ENCODE measurements at places on chromosomes 3 and 15.
A peak's percentile ranks its signal among the peaks of the same experiment; 100 is the strongest.

- DNase-seq, result no peak
Measured at GRCh38 chr3:159632128-159632527, 356.5 kb upstream of the IL12A start.

- DNase-seq, result no peak
Measured at GRCh38 chr3:42652611-42653302, 740 bp upstream of the ZBTB47 start.

- no peak for DNase-seq
Measured at GRCh38 chr15:40306908-40307307, 827 bp downstream of the PLCB2 start.

- no peak for DNase-seq
Measured at GRCh38 chr3:141710888-141711616, 27.0 kb upstream of the RNF7 start.

DNA sequence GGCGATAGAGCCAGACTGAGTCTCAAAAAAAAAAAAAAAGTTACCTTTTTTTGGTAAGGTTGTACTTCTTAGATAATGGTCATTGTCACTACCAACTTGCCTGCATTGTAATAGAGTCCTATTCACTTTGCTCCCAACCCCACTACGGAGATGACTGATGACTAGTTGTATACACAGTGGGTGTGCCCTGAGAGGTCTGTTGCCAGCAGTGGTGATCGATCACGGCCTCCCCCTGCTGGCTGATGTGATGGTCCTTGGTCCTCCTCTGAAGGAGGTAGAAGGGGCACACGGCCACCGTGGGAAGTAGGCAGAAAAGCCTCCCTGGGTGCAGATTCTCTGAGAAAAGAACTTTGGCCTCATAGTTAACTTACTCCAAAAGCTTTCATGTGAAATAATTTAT is 10.7 kb downstream of the GCNT3 start:
- DNase-seq, result peak; percentile 41

DNA sequence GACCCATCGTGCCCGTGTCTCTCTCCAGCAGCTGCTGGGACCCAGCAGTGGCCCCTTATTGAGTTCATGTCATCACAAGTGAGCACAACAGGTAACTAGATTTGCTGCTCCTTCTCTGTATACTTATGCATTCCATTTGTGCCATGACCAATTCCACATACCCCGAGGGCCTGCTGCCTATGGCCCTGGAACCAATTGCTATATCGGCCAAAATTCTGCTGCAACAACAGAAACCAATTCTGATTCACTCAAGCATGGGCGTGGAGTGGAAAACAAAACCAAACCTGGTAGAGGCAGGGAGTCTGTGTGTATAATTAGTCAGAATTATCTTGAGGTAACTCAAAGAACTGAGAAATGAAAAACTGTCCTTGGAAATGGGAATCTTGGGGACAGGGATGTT is 516.6 kb downstream of the EPHB1 start:
- DNase-seq, result no peak

GRCh38 chr15:89490081-89490813 is 6.1 kb downstream of the RHCG start:
- DNase-seq, result no peak

DNA sequence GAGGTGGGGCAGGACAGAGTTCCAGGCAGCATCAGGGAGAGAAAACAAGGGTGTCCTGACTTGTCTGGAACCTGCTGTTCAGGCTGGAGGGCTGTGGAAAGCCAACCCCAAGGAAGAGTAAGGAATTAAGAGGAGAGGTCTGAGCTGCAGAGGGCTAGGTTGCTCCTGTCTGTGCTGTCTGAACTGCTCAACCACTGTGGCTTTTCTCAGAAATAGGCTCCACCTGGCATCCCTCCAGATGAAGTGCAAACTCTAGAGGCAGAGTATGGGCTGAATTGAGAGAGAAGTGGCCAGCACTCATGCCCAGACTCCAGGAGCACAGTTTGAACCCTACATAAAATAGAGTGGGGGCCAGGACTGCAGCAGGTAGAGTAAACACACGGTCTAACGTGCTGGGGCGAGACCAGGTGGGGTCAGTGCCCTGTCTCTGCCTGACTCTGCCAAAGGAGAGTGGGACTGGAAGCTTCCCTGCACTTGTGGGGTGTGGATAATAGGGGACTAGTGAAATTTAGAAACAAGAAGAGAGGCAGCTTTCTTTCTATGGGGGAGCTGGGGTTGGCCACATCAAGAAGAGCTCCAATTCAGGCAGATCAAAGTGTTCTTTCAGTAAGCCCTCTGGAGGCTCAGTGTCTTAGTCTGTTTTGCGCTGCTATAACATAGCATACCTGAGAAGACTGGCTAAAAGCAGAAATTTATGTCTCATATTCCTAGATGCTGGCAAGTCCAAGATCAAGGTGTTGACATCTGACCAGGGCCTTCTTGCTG is 28.0 kb upstream of the MNS1 start:
- no peak for DNase-seq

DNA sequence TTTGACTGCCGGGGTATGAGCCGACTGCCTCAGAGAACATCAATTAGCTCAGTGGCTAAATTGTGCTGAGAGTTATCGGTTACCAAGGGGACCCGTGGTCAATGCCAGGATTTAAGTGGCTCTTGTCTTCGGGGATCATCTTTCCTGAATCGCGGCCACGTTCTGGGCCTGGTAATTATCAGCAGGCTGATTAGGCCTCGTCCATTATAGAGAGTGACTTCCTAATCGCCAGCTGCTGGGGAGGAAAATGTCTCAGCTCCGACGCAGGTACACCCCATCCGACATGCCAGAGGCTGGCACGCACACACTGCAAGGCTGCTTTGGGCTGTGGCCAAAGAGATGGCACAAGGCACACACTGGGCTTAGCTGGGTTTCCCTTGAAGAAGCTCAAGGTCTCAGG is 10.6 kb downstream of the TRH start:
- DNase-seq, result no peak

DNA sequence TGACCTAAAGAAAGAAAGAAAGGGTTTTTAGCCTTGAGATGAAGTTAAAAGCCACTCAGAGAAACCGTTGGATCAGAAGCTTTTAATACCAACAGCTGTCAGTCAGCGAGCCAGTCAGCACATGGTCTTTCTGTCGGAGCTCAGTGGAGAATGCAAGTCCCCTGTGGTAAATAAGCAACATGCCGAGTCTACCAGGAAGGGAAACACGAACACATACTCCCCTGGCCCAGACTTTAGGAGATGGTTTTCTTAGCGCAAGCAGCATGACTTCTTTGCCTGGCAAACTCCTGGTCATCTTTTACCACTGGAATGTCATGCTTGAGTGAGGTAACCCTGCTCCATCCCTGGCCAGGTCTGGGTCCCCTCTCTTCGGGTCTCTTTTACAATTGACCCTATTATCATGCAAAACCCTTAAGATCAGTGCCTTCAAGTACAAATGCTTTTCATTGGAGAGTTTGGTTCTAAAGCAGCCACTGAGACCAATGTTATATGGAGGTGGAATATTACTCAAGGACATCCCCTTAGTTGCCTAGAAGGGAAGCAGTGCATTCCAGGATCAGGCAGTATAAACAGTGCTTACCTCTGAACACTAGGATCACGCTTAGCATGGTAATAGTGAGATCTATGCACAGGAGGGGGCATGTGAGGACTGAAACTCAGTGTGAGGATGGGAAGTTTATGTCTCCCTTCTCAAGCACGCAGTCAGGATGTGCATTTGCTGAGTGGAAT is 28.2 kb downstream of the SLCO3A1 start:
- no peak for DNase-seq

GRCh38 chr3:7630925-7631324 is 770.0 kb downstream of the GRM7 start:
- DNase-seq, result peak; percentile 33

DNA sequence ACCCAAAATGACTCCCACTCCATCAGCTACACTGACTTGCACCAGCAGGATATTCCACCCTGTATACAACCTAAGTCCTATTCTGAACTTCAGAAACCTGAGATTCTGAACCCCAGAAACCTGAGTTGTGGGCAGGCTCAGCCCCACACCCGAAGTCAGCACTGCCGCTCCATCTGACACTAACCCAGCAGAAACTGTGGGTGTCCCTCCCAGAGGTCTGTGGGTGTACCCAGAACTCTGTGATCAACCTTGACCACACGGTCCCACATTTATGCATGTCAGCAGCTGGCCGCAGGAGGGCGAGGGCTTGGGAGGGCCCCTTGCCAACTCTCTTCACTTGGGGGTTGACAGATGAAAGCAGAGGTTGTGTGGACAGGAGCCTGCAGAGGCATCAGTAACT is 9.3 kb downstream of the OXTR start:
- no peak for DNase-seq

DNA sequence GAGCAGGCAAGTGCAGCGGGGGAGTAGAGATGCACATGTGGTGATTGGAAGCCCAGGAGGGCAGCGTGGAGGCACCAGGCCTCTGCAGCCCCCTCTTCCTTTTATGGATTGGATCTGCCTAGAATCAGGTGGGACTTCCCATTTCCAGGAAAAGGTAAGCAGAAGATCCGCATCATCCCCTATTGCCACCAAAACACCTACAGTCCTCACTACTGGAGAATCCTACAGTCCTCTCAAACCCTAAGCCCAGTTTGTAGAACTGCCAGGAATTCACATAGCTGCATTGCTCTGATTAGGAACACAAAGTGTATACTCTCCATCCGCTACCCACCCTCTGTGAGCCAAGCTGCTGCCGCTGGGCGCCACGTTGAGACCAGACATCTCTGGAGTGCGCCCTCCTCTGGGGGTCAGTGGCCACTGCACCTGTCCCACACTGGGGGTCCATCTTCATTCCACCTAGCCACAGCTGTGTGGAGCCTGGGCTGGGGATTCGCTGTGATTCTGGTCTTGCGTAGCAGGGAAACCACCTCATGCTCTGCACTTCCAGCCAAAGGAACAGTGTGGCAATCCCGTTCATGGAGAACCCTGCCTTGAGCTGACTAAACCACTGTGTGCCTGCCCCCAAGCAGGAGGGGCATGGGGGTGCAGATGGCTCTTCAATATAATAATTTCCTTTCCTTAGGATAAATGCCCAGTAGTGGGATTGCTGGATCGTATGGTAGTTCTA is 88.9 kb upstream of the PTX3 start:
- DNase-seq, result no peak

- no peak for DNase-seq
Measured at GRCh38 chr3:3984053-3984452, 184.8 kb downstream of the LRRN1 start.

- no peak for DNase-seq
Measured at GRCh38 chr15:40829115-40829514, 607 bp upstream of the PPP1R14D start.

- no peak for DNase-seq
Measured at GRCh38 chr3:196419386-196419785, 12.8 kb downstream of the UBXN7 start.

GRCh38 chr3:11556851-11557644 is 86.7 kb downstream of the VGLL4 start:
- peak; percentile 84 for DNase-seq

DNA sequence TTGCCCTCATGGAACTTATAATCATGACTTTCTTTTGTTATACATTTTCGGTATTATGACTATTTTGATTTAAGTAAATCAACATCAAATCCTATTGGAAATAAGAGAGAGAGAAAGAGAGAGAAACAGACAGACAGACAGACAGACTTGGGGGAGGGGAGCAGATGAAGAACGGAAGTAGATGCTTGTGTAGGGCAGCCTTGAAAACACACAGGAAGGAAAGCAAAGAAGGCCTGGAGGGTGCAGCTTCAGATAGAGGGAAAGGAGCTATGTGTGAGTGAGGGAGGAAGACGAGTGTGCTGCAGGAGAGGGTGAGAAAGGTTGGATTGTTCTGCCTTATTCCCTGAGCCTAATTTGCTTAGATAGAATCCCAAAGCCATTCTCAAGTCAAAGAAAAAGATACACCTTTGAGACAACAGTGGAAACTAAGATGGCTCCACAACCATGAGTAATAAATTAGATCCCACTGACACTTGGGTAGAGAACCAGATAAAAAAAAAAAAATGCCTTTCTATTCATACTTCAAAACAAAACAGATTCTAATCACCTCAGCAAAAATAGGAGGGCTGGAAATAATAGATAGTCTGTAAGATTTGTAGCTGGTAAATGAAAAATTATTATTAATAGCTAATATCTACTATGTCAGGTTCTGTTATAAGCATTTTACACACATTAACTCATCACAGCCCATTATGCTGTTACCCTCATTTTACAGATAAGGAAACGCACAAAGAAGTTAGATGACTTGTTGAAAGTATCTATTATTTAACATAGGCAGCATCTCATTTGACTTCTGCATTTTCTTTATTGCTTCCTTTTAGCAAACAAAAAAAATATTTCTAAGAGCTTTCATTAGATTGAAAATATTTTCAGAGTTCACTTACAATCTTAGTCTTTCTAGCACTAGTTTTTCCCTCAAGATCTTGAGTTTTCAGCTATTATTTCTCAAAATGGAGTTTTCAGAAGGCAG is 214.1 kb downstream of the TNIK start:
- no peak for DNase-seq

DNA sequence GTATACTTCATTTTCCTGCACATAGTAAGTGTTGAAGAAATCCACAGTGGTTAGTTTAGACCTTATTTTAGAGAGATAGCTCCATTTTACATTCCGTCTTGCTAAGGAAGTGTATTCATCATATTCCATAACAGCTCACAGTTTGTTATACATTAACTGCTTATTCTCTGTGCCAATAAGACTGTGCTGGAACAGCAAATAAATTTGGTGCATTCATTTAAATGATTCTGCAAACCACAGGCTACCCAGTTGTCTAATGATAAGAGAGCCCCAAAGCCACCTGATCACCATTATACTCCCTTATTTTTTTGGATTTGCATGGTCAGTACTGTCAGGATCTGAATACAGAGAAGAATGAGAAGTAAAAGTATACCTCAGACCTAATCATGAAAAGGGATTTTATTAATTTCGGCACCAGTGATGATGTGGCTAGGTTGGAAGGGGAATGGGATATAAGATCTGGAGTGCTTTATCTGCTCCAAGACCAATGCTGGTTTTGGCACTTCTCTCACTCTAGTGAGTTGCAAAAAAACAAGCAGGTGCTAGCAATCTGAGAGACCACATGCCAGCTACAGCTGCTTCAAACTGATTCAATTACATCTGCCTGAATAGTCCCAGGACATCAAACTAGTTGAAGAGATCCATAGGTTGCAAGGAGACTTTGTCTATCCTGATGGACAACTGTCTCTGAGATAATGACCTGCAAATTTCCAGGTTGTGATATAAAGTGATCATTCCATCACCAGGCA is 254.8 kb downstream of the ZBTB20 start:
- no peak for DNase-seq

- DNase-seq, result no peak
Measured at GRCh38 chr3:115788921-115789470, 165.7 kb downstream of the GAP43 start.

- DNase-seq, result no peak
Measured at GRCh38 chr3:63951492-63952247, 39.5 kb upstream of the SCAANT1 start.

- no peak for DNase-seq
Measured at GRCh38 chr3:42172047-42172654, 81.0 kb downstream of the TRAK1 start.

GRCh38 chr3:171126478-171127209 is 100.1 kb upstream of the SLC2A2 start:
- no peak for DNase-seq

DNA sequence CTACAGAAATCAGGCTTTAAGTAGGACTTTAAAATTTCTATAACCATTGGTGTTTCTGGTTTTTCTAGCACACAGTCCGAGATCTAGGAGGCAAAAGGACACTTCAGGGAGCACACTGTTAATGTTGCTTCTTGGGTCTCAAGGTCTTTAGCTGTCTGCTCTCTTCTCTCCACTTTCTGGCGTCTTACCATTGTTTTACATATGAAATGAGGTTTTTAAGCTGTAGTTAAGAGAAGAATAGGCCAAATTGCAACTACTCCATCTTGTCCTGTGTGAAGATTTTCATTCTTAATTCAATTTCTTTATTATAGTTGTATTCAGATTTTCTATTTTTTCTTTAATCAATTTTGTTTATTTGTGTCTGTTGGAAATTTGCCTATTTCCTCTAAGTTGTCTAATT is 151.4 kb downstream of the WNT7A start:
- DNase-seq, result no peak
